ENCODE measurements at places on chromosomes 5 and 9. TPM values are rescaled to one million over a fixed set of nuclear protein-coding genes. Genes with fewer than 3 reads are reported as not detected.

TAS2R1 gene
- not detected for total RNA-seq

PCDHB7 gene
- 0.07 TPM for total RNA-seq

- no peak for DNase-seq
Measured at GRCh38 chr9:89426384-89426961, 71.4 kb downstream of the SEMA4D start.

GRCh38 chr5:138369706-138370105 lies 17.2 kb downstream of the KDM3B start:
- no peak for DNase-seq

DNA sequence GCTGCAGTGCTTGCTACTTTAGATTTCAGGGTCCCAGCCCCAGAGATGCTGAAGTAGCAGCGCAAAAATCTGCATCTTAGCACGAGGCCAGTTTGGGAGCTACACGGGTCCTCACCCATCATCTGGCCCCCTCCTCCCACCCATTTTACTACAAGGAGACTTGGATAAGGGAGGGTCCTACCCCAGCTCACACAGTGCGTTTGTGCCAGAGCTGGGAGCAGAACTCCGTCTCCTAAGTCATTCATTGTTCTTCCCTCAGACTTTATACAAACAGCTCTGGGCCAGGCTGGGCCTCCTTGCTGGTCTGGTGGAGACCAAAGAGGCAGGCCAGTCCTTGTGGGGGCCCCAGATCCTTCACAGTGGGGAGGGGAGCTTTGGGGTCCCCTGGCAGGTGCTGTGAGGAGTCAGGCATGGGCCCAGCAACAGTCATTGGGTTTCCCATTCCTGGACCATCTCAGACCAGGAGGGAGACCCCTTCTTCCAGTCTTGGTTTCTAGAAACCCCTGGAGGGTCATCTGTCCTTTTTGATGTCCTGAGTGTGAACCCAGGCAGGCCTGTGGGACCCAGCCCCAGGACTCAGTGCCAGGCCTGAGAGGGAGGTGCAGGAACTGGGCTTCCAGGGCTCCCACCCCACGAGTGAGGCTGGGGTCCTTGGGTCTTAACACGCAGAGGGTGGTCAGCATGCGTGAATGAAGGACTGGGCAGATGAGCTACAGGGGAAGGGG lies 2.3 kb upstream of the IL17B start:
- DNase-seq = no peak

DNA sequence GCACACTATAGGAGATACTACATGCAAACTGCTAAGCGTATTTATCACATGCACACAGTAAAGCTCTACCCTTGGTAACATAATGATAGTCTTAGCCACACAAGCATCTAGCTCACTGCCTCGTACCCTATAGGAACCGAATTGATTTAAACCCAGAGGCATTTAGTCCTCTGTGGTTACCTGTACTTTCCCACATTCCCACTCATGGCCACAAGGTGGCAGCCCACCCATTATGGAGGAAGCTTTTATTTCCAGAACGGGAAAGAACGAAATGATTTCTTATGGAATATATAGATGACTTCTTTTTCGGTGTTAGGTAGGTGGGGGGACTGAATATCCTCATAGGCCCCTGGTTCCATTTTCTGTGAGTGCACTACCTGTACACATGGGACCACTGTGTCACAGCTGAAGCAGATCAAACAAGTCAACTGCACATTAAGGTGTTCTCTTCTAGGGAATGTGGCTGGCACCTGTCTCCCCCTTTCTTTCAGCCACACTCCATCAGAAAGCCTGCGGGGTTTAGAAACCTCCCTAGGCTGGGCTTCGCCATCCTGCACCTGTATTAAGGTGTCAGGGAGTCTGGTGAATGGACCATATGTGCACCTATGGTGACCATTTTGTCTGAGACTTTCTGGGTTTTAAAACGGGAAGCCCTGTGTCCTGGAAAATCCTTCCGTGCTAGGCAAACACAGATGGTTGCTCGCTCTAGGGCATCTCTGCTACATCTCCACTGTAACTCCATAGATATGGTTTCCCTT lies 313.2 kb downstream of the SLIT3 start:
- DNase-seq = peak; percentile 64

DNA sequence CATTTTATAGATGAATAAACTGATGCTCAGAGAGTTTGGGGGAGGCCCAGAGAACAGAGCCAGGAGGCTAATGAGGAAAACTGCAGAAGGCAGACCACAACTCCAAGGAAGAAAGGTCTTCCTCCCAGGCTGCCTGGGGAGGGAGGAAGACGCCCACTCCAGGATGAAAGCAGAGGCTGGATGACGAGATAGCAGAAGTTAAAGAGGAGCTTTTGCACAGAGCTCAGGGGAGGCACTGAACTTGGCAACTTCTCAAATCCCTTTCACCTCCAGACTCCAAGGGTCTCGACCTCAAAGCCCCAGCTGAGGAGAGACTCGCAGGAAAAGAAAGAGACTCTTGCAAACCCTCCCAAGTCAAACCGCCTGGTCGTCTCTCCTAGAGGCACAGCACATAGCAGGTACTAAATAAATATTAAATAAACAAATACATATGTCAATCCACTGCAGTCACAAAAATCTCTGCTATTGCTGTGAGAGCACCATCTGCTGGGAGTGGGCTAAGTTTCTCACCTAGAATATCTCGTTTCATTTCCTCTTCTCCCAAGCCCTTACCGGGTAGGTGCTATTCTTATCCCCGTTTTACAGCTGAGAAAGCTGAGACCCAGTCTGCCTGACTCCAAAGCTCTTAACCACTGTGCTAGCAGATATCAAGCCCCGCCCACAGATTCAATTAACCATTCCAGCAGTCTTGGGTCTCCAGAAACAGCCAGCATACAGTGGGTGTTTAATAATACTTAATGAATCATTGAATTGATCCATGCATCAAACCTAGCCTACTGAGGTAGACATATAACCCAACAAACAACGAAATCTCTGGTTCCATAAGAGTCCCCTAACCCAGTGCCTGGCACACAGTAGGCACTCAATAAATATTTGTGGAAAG lies 97.8 kb upstream of the HAND1 start:
- DNase-seq = no peak
